Placental pericyte (primary cell): ENCODE measurements at places on chromosomes 1 and 21. TPM values are rescaled to one million over a fixed set of nuclear protein-coding genes. Genes with fewer than 3 reads are reported as not detected.

The HOOK1 gene
- total RNA-seq: not detected in 2 replicates

The S100A7A gene
- total RNA-seq: not detected in 2 replicates

The LEPR gene
- 5.5 and 54.3 TPM in 2 replicates for total RNA-seq

The FRRS1 gene
- 21.2 and 22.8 TPM in 2 replicates for total RNA-seq

The SESN2 gene
- 26.6 and 92.8 TPM in 2 replicates for total RNA-seq

The PCP4L1 gene
- total RNA-seq: not detected in 2 replicates

The DTL gene
- total RNA-seq: 0.66 and 41.5 TPM in 2 replicates

The COL24A1 gene
- total RNA-seq: 0.22 and 3.6 TPM in 2 replicates

The RASAL2 gene
- 22.3 and 29.2 TPM in 2 replicates for total RNA-seq

The CAMK1G gene
- 0.66 and 10.6 TPM in 2 replicates for total RNA-seq

The ASCL5 gene
- not detected in 2 replicates for total RNA-seq

The AQP10 gene
- not detected in 2 replicates for total RNA-seq

The PLCH2 gene
- under 0.01 TPM in 2 replicates for total RNA-seq
